HFFc6 (cell line): ENCODE measurements at places on chromosomes 16 and 17. TPM values are rescaled to one million over a fixed set of nuclear protein-coding genes. Genes with fewer than 3 reads are reported as not detected.

GRCh38 chr17:79829004-79829403 lies 10.2 kb downstream of the CBX4 start:
- peaks cover 6% of the 10 kb centered on the region for H3K27me3 ChIP-seq
- peaks cover 5% of the 10 kb centered on the region for H3K36me3 ChIP-seq
- DNase-seq: no peak
- no peak overlapping the region for H3K27ac ChIP-seq
- peaks cover 13% of the 10 kb centered on the region for H3K4me1 ChIP-seq
- no peak overlapping the region for H3K4me3 ChIP-seq

- H3K27ac ChIP-seq: peak overlapping the region; percentile 86
- peaks cover 10% of the 10 kb centered on the region for H3K27me3 ChIP-seq
- peaks cover 38% of the 10 kb centered on the region for H3K4me1 ChIP-seq
- no peak for DNase-seq
These were observed 159.0 kb downstream of the RAB11FIP4 start for GRCh38 chr17:31550389-31551056.

DNA sequence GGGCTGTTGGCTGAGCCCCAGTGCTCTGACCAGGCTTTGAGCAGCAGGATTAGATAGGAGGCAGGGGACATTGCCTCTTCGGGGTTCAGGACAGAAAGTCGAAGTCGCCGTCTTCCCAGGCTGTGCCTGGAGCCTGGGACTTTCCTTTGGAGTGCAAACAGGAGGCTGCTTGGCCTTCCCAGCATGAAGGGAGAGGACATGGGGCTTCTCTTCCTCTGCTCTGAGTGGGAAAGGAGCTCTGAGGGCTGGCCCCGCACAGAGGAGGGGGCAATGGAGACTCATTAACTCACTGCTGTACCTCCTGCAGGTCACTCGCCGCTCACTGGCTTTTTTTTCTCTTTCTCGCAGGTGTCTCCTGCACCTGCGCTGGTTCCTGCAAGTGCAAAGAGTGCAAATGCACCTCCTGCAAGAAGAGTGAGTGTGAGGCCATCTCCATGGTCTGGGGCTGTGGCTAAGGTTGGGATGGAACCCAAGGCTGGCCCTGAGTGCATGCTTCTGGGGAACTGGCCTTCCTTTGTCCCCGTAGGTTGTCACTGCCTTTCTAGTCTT lies 642 bp downstream of the MT1F start:
- H3K36me3 ChIP-seq: 0 out of 2 replicates have a peak, but pooled peaks cover 3% of the 10 kb centered on the region
- H3K27me3 ChIP-seq: peaks cover 64% of the 10 kb centered on the region
- H3K4me3 ChIP-seq: peak overlapping the region; percentile 81; the same call in 1 of the 2 replicates

GRCh38 chr17:56317351-56318208 lies 164.3 kb downstream of the ANKFN1 start:
- H3K27ac ChIP-seq: peak overlapping the region; percentile 26
- no peak overlapping the region for H3K4me3 ChIP-seq
- peaks cover 82% of the 10 kb centered on the region for H3K4me1 ChIP-seq
- DNase-seq: no peak

GRCh38 chr16:22165508-22166285 lies 3.4 kb downstream of the SDR42E2 start:
- no peak for DNase-seq
- H3K36me3 ChIP-seq: no peaks in the 10 kb centered on the region
- no peak overlapping the region for H3K4me3 ChIP-seq
- no peak overlapping the region for H3K27ac ChIP-seq
- peaks cover 25% of the 10 kb centered on the region for H3K27me3 ChIP-seq

DNA sequence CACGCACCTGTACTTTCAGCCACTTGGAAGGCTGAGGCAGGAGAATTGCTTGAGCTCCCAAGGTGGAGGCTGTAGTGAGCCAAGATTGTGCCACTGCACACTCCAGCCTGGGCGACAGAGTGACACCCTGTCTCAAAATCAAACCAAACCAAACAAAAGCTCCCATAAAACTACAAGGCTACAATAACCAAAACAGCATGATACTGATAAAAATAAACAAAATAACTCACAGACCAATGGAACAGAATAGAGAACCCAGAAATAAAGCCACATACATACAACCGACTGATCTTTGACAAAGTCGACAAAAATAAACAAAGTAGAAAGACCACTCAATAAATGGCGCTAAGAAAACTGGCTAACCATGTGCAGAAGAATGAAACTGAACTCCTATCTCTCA lies 37.2 kb downstream of the BRD7 start:
- no peak overlapping the region for H3K27ac ChIP-seq
- H3K4me1 ChIP-seq: peaks cover 37% of the 10 kb centered on the region

- no peaks in the 10 kb centered on the region for H3K36me3 ChIP-seq
- H3K4me3 ChIP-seq: peak within 1 kb of the TSS; percentile 39
- H3K4me1 ChIP-seq: peaks cover 6% of the 10 kb centered on the region; the same call in 1 of the 2 replicates
These were observed at the start of gene HS3ST2 for GRCh38 chr16:22813948-22814710. HS3ST2 (plus strand) TSS chr16:22814162; CDS start chr16:22814611, 449 bp downstream.

GRCh38 chr17:69093279-69093789 lies 32.6 kb upstream of the ABCA9 start:
- no peaks in the 10 kb centered on the region for H3K36me3 ChIP-seq
- no peaks in the 10 kb centered on the region for H3K4me1 ChIP-seq
- no peak overlapping the region for H3K4me3 ChIP-seq
- DNase-seq: no peak

GRCh38 chr16:87056083-87056482 lies 261.1 kb downstream of the C16orf95 start:
- peaks cover 22% of the 10 kb centered on the region for H3K4me1 ChIP-seq
- H3K4me3 ChIP-seq: no peak overlapping the region
- H3K36me3 ChIP-seq: no peaks in the 10 kb centered on the region
- H3K27me3 ChIP-seq: peaks cover 26% of the 10 kb centered on the region

- no peaks in the 10 kb centered on the region for H3K27me3 ChIP-seq
- no peak overlapping the region for H3K4me3 ChIP-seq
- H3K4me1 ChIP-seq: peaks cover 16% of the 10 kb centered on the region
- H3K27ac ChIP-seq: no peak overlapping the region
- peaks cover 26% of the 10 kb centered on the region for H3K36me3 ChIP-seq
These were observed 118.8 kb downstream of the NLK start for GRCh38 chr17:28161311-28161710.

DNA sequence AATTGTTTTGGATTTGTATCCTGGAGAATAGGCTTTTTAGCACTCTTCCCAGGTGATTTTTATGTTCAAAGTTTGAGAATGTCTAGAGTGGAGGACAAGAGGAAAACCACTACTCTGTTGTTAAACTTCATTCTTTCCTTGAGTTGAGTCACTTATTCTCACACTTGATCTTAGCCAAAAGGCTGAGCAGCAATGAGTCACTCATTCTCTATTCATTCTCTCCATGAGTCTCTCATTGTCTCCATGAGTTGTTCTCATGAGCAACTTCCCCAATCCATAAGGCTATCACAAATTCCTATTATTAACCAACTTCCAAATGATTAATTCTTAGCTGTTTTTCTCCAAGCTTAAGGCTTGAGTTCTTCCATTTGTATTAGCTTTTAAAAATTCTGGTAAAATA lies 1393.3 kb downstream of the CDH8 start:
- no peaks in the 10 kb centered on the region; the same call in 1 of the 2 replicates for H3K27me3 ChIP-seq
- no peaks in the 10 kb centered on the region for H3K4me1 ChIP-seq
- H3K27ac ChIP-seq: no peak overlapping the region
- no peaks in the 10 kb centered on the region for H3K36me3 ChIP-seq
- DNase-seq: no peak
- no peak overlapping the region for H3K4me3 ChIP-seq

- H3K36me3 ChIP-seq: 0 out of 2 replicates have a peak, but pooled peaks cover 4% of the 10 kb centered on the region
- no peak for DNase-seq
- no peak overlapping the region for H3K4me3 ChIP-seq
- H3K27me3 ChIP-seq: no peaks in the 10 kb centered on the region
- no peak overlapping the region for H3K27ac ChIP-seq
- H3K4me1 ChIP-seq: peaks cover 67% of the 10 kb centered on the region
These were observed 34.0 kb downstream of the YPEL2 start for GRCh38 chr17:59365383-59365981.

GRCh38 chr17:1188812-1189504 lies 9.2 kb upstream of the ABR start:
- H3K27ac ChIP-seq: no peak overlapping the region
- H3K27me3 ChIP-seq: peaks cover 33% of the 10 kb centered on the region
- peak; percentile 16 for DNase-seq
- no peak overlapping the region; the same call in 1 of the 2 replicates for H3K4me3 ChIP-seq
- no peaks in the 10 kb centered on the region for H3K36me3 ChIP-seq

DNA sequence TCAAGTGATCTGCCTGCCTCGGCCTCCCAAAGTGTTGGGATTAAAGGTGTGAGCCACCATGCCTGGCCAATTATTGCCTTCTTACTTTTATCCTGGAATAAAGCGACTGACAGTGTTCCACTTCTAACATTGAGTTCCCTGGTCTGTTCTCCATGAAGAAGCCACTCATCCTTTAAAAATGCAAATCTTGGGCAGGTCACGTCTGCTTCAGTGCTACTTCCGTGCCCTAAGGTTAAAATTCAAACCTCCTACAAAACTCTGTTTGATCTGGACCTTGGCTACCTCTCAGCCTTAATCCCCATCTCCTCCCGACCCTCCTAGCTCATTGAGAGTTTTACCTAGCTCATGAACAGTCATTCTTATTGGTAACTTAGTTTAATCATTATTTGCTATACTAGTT lies 9.6 kb upstream of the SHISA9 start:
- no peak overlapping the region for H3K4me3 ChIP-seq
- DNase-seq: no peak
- H3K4me1 ChIP-seq: peaks cover 5% of the 10 kb centered on the region; the same call in 1 of the 2 replicates
- H3K27me3 ChIP-seq: peaks cover 16% of the 10 kb centered on the region

DNA sequence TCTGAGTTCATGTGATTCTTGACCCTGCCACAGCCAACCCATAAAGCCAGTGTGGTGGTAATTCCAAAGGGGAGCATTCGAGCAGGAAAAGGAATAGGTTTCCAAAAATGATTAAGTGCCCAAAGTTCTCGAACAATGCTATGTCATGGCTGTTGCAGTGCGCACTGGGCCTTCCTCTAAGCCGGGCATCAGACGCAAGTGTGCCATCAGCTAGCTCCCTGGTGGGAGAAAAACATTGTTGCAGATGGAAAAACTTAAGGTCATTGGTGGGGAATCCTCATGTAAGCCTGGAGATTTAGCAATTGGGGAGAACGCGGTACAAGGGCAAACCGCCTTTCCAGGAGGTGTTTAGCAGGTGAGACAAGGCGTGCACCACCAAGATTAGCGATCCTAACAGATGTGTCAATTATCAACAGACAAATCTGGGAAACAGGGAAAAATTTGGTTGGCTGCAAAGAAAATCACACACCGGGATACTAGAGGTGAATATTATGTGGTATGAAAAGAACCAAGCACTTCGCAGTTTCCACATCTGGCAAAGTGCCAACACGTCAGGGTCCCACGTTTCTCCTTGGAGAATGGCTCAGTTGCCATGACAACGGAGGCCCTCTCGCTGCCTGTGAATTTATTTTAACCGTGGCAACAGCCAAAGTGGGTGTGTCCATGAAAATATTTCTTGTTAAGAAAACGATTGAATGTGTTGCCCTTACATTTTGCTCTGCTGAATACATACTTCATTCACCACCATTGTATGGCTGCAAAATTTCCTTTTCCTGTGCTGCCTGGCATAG lies 118.5 kb upstream of the CACNG5 start:
- peaks cover 5% of the 10 kb centered on the region for H3K27me3 ChIP-seq
- no peak for DNase-seq
- H3K27ac ChIP-seq: peak overlapping the region; percentile 83
- no peak overlapping the region for H3K4me3 ChIP-seq
- peaks cover 9% of the 10 kb centered on the region for H3K4me1 ChIP-seq

DNA sequence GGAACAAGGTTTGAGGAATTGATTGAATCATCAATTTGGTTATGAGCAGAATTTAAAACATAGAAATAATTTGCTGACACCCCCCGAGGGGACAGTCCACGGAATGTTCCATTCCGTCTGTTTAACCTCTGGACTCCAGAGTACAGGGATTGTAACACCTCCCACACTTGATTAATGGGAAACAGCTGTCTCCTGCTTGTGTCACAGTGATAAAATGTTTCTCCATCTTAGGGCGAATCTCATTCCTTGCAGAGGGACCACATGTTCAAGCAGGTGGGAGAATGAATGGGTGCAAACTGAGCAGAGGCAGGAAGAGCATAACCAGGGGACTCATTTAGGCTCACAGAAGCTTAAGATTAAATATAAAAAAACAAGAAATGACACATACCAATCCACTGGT lies 249.5 kb upstream of the RBFOX1 start:
- DNase-seq: no peak
- no peaks in the 10 kb centered on the region for H3K27me3 ChIP-seq
- H3K27ac ChIP-seq: no peak overlapping the region
- no peaks in the 10 kb centered on the region for H3K4me1 ChIP-seq
- no peak overlapping the region for H3K4me3 ChIP-seq

DNA sequence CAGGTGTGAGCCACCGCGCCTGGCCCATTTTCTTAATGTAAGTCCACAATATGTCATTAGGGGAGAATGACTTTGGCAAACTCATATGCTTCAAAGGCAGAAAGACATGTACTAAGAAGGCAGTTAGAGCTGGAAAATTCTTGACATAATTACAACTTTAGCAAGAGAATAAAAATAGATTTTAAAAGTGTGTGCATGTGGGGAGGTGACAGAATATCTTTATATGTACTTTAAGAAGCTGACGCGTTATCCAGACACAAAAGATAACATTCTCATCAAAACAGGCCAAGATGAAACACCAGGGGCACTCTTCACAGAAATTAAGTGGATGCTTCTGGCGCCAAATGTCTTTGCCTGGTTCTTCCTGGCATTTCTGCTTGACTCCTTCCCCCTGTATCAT lies 28.2 kb downstream of the GJC1 start:
- peaks cover 37% of the 10 kb centered on the region for H3K36me3 ChIP-seq
- DNase-seq: no peak
- peaks cover 35% of the 10 kb centered on the region for H3K4me1 ChIP-seq
- H3K27ac ChIP-seq: no peak overlapping the region
- H3K27me3 ChIP-seq: peaks cover 2% of the 10 kb centered on the region

Gene COL1A1
- 4,948 to 7,282 TPM (median 6,963 TPM) in 3 replicates for total RNA-seq

Gene KRTAP4-3
- not detected in 3 replicates for total RNA-seq

Gene MYH8
- not detected in 3 replicates for total RNA-seq

Gene MT1G
- not detected in 3 replicates for total RNA-seq

Gene RAP1GAP2
- total RNA-seq: 8.1 to 23.5 TPM (median 11.1 TPM) in 3 replicates

Gene LITAFD
- not detected in 3 replicates for total RNA-seq

Gene RHBDL3
- total RNA-seq: 0.07 to 0.11 TPM (median 0.09 TPM) in 3 replicates

Gene CDH1
- total RNA-seq: 0.46 and 2.8 TPM in 2 replicates

Gene MMP28
- not detected in 3 replicates for total RNA-seq

Gene B4GALNT2
- 0.02 to 0.03 TPM in 2 of 3 replicates, not detected in the other for total RNA-seq

Gene FAHD1
- total RNA-seq: 30.2 and 33.5 TPM in 2 replicates
